Activated CD4-positive, alpha-beta T cell treated with anti-CD3 and anti-CD28 coated beads, Interleukin-2, amount 50 U/mL, for 4 hours (primary cell): ENCODE measurements at places on chromosomes 5 and 9.

- no peak for DNase-seq
These were observed 95.5 kb downstream of the TMEM161B start for GRCh38 chr5:88172847-88173758.

DNA sequence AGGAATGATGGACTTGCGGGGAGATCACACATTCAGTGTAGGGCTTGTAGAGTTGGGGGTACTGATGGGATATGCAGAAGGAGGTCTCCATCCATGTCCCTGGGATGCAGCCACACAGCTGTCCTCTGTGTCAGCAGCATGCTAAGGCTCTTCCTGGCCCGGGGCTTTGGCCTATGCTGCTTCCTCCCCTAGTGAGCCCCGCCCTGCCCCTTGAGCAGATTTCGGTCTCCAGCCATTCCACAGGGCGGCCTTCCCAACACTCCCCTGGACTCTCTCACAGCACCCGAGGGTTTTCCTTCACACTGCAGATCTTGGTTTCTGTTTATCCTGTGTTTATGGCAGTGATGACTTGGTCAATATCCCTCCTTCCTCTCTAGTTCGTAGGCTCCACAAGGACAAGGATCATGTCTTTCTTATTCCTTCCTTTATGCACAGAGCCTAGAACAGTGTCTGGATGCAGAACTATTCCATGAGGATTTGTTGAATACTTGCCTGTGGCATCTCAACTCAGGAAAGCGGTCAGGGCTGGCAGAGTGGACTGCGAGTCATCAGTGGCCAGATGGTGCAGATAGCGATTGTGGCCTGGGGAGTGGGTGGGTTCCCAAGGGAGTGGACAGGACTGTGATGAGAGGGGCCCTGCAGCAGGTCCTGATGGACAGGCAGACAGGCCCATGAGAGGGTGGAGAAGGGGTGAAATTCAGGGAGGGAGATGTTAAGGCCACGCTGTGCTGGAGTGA lies 114.2 kb downstream of the RGS3 start:
- DNase-seq, result no peak

DNA sequence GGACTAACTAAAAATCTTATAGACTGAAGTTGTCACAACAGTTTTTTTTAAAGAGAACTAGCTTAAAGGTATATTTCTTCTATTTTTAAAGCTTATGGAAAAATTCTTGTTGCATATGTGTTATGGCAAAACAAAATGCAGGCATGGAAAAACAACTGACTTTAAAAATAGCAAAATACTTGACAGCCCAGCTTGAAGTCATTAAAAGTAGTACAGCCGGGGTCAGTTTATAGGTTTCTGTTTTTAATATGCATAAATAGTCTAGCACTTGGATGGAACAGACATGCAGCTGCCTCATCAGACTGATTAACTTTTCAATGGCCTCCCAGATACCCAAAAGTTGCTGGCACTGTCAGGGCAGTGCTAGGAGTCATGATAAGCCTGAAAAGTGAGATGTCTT lies 22.3 kb upstream of the ARL15 start:
- DNase-seq, result no peak

DNA sequence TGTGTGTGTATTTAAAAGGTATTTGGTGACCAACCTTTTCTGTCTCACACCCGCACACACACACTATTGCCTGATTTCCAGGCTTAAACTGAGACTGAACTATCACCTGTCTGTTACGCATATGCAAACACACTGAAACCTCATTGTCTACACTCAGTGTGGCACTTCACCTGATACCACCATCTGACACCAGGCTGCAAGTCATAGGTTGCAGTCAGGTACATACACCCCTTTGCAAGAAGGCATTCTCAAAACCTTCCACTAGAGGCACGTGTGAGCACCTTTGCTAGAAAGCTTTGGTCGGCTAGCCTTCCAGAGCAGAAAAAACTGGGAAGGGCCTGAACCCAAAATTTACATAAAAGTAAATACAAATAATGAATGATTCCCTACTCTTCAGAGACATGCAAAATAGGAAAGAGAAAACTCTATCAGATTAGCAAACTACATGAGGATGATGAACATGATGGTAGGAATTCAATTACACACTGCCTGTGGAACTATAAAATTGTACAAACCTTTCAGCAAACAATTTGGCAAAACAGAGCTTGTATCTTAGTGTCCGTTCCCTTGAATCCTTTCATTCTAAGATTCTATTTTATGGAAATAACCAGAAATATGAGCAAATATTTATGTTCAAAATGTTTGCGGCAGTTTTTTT lies 5.9 kb upstream of the FOXD1 start:
- no peak for DNase-seq

GRCh38 chr5:143405849-143406098 lies 2.3 kb upstream of the NR3C1 start:
- DNase-seq, result no peak

GRCh38 chr9:6884101-6884500 lies 126.3 kb downstream of the KDM4C start:
- no peak for DNase-seq

- no peak for DNase-seq
These were observed 15.3 kb downstream of the NOTCH1 start for GRCh38 chr9:136530461-136531089.

GRCh38 chr9:4743131-4743875 lies 2.3 kb upstream of the AK3 start:
- DNase-seq, result no peak

DNA sequence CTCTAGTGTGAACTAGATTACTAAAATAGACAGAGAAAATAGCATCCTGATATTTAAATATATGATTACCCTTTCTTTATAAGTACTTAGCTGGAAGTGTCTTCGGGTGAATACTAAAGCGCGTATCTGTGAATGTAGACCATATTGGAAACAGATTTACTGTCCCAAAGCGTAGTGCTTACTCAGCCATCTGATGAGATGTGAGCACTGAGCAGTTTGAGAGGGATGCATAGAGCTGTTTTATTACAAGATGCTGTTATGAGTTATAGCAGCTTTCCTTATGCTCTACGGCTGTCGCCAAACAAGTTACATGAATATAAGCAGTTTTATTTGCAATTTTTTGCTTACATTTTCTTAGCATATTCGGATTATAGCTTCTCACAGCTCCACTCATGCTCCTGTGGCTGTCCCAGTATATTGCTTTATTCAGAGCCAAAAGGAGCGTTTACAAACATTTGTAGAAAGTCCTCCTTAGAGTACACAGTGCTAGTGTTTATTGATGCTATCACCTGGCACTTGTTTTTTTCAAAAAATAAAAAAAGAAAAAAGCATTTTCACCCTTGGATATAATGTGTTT lies 981.4 kb upstream of the WWC1 start:
- no peak for DNase-seq

DNA sequence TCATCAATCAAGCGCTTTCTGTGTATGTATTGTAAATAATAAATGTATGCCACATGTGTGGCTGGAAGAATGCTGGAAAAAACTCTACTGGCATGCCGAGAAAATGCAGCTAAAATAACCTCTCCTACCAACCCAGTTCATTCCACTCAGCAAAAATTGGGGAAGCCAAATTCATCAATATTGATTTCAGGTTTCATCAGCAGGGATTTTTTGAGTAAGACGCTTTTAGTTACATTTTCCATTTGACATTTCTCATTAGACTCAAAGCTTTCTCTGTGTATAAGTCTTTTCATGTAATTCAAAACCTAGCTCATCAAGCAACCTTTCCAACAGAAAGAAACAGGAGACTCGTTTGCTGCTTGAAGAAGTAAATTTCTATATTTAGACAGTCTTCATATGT lies 338.1 kb downstream of the DMRT2 start:
- DNase-seq, result no peak

- no peak for DNase-seq
These were observed 321.9 kb upstream of the IRX4 start for GRCh38 chr5:2204366-2205184.

- DNase-seq, result no peak
These were observed 245.6 kb downstream of the LURAP1L start for GRCh38 chr9:13020146-13021040.

- DNase-seq, result no peak
These were observed 9.8 kb downstream of the SH2D3C start for GRCh38 chr9:127768698-127769097.

GRCh38 chr9:94999832-95000231 lies 273.3 kb downstream of the AOPEP start:
- DNase-seq, result no peak

- DNase-seq, result no peak
These were observed at the start of gene SEMA6A for GRCh38 chr5:116574367-116575325. Gene SEMA6A (minus strand): TSS chr5:116574823. CDS start chr5:116504944, 69,879 bp downstream.

GRCh38 chr5:78563621-78564020 lies 85.0 kb downstream of the LHFPL2 start:
- DNase-seq, result no peak

- no peak for DNase-seq
These were observed 19.9 kb downstream of the ABITRAM start for GRCh38 chr9:108953983-108954574.

GRCh38 chr5:119355244-119355638 lies 578 bp upstream of the TNFAIP8 start:
- DNase-seq, result peak; percentile 46

- DNase-seq, result no peak
These were observed 14.6 kb upstream of the CFAP95 start for GRCh38 chr9:69805962-69806515.

- DNase-seq, result no peak
These were observed 51.8 kb upstream of the GALNT10 start for GRCh38 chr5:154138701-154139100.

GRCh38 chr5:119067450-119067849 lies 3.4 kb upstream of the DMXL1 start:
- no peak for DNase-seq

DNA sequence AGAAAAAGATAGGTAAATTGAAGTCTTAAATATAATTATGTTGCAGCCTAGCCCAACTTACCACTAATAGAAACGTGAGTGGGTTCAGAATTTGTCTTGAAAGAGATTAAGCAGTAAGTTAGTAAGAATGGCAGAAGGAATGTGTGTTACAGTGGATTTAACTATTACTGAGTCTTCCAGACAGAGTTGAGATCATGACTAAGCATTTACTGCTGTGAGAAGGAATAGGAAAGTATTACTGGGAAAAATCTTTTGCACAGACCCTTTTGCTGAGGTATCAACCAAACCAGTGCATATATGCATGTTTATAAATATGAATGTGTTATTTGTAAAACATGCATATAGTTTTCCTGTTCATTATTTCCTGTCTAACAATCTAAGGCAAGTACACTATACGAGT lies 112.8 kb upstream of the EFNA5 start:
- no peak for DNase-seq

DNA sequence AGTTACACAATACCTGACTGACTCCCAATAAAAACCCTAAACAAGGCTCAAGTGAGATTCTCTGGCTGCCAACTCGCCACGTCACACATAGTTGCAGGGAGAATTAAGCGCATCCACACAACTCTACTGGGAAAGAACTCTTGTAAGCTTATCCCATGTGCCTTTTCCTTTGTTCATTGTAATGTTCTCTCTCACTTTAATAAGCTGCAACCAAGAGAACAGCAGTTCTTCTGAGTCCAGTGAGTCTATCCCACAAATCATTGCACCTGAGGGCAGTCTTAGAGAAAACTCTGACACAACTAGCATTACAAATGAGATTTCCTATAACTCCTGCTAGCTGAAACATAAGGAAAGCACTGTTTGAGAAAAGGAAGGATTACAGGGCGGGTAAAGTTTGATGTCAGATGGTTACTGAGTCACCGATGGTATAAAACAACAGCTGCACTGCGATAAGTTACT lies 27.4 kb downstream of the CENPK start:
- no peak for DNase-seq

- DNase-seq, result no peak
These were observed 3.5 kb downstream of the RUFY1 start for GRCh38 chr5:179553875-179554274.

GRCh38 chr5:135391116-135391868 lies 7.7 kb downstream of the MACROH2A1 start:
- no peak for DNase-seq

- DNase-seq, result no peak
These were observed 9.3 kb downstream of the OBP2B start for GRCh38 chr9:133199648-133200321.

- no peak for DNase-seq
These were observed 7.5 kb downstream of the RASGRF2 start for GRCh38 chr5:80967500-80968181.

GRCh38 chr9:115198001-115198400 lies 80.0 kb upstream of the TNC start:
- no peak for DNase-seq

DNA sequence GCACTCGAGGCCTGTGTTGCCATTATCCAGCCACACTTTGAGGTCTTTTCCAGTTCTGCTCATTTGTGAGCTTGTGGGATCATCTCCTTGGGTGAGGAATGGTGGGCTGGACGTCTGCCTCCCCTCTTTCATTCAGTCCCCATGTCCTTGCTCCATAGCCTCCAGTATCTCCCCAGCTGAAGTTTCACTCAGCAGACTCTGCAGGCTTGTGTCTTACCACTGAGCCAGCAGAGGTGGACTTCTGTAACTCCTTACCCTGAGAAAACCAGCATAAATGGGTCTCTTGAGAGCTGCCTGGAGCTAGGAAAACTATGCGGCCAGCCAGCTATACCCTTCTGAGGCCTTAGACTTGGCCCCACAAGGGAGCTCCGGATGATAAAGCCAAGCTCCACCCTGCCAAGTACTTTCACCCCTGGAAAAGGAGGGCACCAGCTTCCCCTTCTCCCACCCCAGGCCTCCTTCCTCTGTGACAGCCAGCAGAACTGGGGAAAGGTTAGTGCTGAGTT lies 12.2 kb downstream of the IRF1 start:
- no peak for DNase-seq

DNA sequence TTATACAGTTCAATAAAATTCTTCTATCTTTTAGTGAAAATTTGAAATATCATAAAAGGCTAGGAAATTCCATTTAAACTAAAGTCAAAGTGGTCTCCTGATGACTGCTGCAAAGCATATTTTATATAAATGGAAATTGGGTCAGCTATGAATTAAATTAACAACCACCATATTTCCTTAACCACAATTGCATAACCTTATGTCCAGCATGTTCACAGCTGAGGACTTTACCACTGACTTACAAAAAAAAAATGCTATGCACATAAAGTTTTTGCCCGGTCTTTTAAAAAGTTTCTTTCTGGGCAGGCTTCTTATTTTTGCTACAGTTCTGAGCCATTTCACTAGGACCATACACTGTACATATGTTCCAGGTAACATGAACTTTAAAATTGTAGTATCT lies 208.6 kb upstream of the RGMB start:
- no peak for DNase-seq

GRCh38 chr5:93022796-93023447 lies 558.1 kb downstream of the NR2F1-AS1 start:
- no peak for DNase-seq

- no peak for DNase-seq
These were observed 22.6 kb downstream of the SSBP2 start for GRCh38 chr5:81728301-81728700.
